Articular chondrocyte of knee joint (primary cell): ENCODE measurements at places on chromosomes 7 and 10. TPM values are rescaled to one million over a fixed set of nuclear protein-coding genes. Genes with fewer than 3 reads are reported as not detected.

Gene SRRM3
- total RNA-seq: 0.91 and 1.1 TPM in 2 replicates

Gene PAPOLB
- 0.22 and 0.39 TPM in 2 replicates for total RNA-seq

Gene EN2
- not detected in 2 replicates for total RNA-seq

Gene PNLIPRP3
- not detected in 2 replicates for total RNA-seq

Gene SLC26A5
- total RNA-seq: not detected in 2 replicates

Gene ABCA13
- 0.13 and 0.43 TPM in 2 replicates for total RNA-seq

Gene ANKRD22
- not detected in 2 replicates for total RNA-seq

Gene CYP26A1
- total RNA-seq: not detected in 2 replicates

Gene AS3MT
- 10.2 and 12.2 TPM in 2 replicates for total RNA-seq

Gene CALML5
- total RNA-seq: not detected in 2 replicates

Gene NEUROD6
- total RNA-seq: not detected in 2 replicates

Gene INHBA
- 55.8 and 60.1 TPM in 2 replicates for total RNA-seq

Gene HHEX
- 0.86 and 1.2 TPM in 2 replicates for total RNA-seq

Gene MYOZ1
- 0.26 and 0.32 TPM in 2 replicates for total RNA-seq

Gene TAS2R41
- not detected in 2 replicates for total RNA-seq

Gene SOSTDC1
- total RNA-seq: not detected in 2 replicates

Gene DLG5
- 40.9 and 48.3 TPM in 2 replicates for total RNA-seq

Gene DNAJC12
- 0.26 and 1.4 TPM in 2 replicates for total RNA-seq

Gene ATXN7L1
- 15.5 and 18.9 TPM in 2 replicates for total RNA-seq

Gene CLCN1
- total RNA-seq: not detected in 2 replicates

Gene SDHAF3
- 8.2 and 10.3 TPM in 2 replicates for total RNA-seq

Gene ZNF804B
- total RNA-seq: not detected in 2 replicates
